Kidney tubule cell (primary cell): ENCODE measurements at places on chromosomes 16 and 17.
A peak's percentile ranks its signal among the peaks of the same experiment; 100 is the strongest.

- peak; percentile 22 for DNase-seq
Measured at GRCh38 chr17:34542700-34543336, 36.6 kb upstream of the TMEM132E start.

GRCh38 chr17:80097127-80097621 is 4.2 kb upstream of the GAA start:
- no peak for DNase-seq

DNA sequence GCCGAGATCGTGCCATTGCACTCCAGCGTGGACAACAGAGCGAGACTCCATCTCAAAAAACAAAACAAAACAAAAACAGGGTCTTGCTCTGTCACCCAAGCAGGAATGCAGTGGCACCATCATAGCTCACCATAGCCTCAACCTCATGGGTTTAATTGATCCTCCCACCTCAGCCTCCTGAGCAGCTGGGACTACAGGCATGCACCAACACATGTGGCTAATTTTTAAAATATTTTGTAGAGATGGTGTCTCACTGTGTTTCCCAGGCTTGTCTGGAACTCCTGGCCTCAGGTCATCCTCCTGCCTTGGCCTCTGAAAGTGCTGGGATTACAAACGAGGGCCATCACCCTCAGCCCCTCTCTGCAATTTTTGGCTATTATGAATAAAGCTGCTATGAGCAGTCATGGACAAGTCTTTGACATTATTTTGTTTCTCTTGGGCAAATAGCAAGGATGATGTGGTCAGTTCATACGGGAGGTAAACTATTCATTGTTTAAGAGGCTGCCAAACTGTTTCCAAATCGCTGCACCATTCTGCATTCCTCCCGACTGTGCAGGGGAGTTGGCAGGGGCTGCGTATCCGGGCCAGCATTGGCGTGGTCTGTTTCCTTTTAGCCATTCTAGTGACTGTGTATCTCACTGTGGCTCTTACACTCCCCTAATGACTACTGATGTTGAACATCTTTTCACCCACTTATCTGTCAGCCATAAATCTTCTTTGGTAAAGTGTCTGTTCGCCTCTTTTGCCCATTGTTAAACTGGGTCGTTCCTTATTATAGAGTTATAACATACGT is 21.1 kb downstream of the EIF4A3 start:
- DNase-seq: peak; percentile 36

GRCh38 chr16:64269756-64270155 is 852.1 kb downstream of the CDH11 start:
- no peak for DNase-seq

- no peak for DNase-seq
Measured at GRCh38 chr17:50356418-50356817, 10.5 kb downstream of the XYLT2 start.

DNA sequence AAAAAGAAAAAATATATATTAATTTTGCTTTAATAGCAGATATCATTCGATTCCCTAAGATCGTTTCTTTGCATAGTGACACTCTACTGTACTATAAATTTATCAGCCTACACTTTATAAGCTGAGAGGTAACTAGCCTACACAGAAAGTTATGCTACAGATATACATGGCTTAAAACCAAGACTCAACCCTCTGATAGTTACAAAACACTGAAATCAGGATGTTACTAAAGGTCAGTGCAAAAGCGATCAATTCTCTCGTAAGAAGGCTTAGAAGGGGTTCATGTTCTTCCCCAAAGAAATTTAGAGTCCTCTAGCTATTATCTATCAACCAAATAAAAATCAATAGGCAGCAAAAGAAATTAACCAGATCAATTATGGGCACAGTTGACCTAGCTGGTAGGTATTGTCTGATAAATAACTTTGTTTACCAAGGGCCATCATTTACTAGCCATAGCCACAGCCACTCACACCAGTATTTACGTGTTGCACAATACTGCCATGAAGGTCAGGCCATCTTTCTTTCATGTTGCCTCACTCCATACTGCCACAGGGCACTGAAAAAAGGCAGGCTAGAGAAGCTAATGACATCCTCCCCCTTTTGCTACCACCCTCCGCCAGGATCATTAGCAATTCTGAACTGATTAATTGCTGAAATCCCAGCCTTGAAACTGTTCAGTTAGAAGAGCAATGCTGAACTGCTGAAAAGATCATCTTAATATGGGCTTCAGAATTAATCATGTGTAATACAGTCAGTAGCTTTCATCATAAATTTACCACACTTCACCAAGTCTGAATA is 43.7 kb downstream of the RND2 start:
- no peak for DNase-seq

DNA sequence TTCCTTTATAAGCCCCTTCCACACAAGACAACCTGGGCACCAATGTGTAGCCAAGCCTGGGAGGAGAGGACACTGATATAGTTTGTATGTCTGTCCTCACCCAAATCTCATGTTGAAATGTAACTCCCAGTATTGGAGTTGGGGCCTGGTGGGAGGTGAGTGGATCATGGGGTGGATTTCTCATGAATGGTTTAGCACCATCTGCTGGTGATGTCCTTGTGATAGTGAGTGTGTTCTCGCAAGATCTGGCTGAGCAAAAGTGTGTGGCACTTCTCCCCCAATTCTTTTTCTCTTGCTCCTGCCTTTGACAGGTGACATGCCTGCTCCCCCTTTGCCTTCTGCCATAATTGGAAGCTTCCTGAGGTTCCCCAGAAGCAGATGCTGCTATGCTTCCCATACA is 135.8 kb downstream of the USP31 start:
- DNase-seq: no peak

DNA sequence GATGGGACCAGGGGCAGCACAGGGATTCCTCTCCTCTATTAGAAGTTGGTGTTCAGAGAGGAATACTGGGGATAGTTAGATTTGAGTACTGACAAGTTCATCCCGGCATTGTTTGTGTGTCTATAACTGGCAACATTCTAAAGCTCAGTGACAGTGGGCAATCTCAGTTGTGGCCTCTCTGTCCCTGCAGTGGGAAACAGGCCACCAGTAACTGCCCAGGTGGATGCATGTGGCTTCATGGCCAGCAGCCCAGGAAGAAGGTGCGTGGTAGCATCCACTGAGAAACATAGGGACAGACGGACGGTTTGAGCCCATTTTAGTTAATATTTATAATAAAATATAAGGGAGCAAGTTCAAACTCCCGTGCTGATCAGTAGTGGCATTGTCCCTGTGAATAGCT is 51.5 kb downstream of the B9D1 start:
- DNase-seq: no peak

DNA sequence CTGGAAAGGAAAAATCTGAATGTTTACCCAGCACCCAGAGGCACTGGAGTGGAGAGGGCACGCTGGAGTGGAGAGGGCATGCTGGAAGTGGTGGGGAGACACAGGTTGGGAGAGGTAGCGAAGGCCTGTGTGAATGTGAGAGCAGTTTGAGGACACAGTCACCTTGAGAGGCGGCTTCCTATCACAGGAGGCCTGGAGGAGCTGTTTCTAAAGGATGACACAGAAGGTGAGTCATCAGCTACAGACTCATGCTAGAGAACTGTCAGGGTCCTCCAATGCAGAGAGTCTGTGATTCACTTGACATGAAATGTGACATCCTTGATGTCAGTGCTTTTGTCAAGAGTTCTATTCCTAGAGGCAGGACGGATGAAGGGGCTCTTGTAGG is 13.8 kb downstream of the CTRL start:
- peak; percentile 92 for DNase-seq

- DNase-seq: no peak
Measured at GRCh38 chr16:88402551-88403240, 19.9 kb downstream of the ZNF469 start.

- DNase-seq: no peak
Measured at GRCh38 chr16:11503566-11503965, 83.2 kb downstream of the LITAF start.

- no peak for DNase-seq
Measured at GRCh38 chr16:30416624-30417528, 9.5 kb downstream of the ZNF771 start.

- no peak for DNase-seq
Measured at GRCh38 chr17:40909755-40910154, 24.7 kb upstream of the KRT20 start.

- DNase-seq: no peak
Measured at GRCh38 chr17:42704837-42705494, 22.6 kb downstream of the CNTNAP1 start.

DNA sequence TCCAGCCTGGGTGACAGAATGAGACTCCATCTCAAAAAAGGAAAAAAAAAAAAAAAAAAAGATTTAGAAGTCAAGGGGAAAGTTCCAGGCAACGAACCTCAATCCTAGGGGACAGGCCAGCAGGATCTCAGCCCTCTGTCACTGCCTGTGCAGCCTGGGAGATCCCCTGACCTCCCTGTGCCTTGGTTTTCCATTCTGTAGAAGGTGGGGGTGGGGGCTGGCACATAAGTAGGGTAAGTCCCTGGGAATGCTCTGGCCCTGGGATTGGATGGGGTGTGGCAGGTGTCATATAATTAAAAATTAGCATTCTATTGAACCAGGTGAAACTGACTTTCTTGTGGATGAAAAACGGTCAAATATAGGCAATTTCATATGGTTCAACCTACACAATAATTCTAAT is 90.5 kb downstream of the C16orf78 start:
- no peak for DNase-seq

DNA sequence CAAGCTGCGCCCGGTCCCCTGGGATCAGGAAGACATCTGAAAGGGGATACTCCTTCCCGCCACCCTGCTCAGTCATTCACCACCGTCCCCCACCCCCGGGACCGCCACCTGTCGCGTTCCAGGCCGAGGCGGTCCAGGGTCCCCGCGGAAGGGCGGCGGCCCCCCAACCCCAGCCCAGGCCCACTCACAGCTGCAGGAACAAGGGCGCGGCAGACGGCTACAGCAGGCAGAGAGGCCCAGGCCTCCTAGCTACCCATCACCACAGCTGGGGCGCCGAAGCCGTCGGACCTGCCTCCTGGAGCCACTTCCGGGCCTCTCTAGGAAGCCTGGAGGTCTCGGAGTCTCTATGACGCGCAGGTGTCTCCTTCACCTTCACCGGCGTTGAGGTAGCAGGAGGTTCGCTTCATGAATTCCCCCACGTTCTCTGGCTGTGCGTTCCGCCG is at the start of gene SDR42E1:
Gene SDR42E1, minus strand, starts transcription at position 272 of the 443 bp plus-strand sequence. CDS start 10,612 bp downstream, outside the sequence.
- peak; percentile 82 for DNase-seq

- no peak for DNase-seq
Measured at GRCh38 chr17:55040611-55041010, 72.0 kb downstream of the STXBP4 start.

DNA sequence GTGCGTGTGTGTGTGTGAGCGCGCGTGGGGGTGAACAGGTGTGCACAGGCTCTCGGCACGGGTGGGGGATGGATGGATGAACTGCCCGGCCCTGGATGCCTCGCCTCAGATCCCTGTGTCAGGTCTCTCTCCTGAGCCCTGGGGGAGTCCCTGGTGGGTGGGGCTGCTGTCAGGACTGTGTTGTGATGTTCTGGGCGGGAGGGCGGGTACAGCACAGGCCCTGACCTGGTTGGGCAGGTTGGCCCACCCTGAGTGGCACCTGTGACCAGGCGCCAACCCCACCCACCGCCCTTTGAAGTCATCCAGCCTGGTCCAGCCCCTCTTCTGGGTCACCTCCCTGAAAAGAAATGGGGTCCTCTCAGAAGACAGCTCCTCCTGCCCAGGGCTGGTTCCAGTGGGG is 41.6 kb upstream of the TAC4 start:
- DNase-seq: no peak

GRCh38 chr16:80752541-80752940 is 51.9 kb downstream of the CDYL2 start:
- DNase-seq: peak; percentile 30

DNA sequence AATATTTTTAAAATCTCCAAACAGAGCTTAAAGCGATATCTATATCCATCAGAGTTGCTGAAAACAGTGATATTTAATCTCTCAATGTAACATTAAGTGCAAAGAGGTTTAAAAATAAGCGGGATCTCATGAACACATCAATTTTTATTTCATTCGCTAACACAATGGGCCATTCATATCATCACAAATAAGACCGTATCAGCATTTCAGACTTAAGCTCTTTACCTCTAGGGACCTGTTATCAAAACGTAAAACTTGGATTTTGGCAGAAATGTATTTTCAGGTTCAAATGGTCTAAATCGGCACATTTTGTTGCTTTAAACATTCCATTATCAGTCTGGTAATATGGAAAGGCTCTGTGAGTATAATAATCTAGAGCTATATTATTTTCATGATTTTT is 77.9 kb downstream of the TOX3 start:
- no peak for DNase-seq

GRCh38 chr16:81480606-81481206 is 36.1 kb downstream of the CMIP start:
- DNase-seq: no peak

DNA sequence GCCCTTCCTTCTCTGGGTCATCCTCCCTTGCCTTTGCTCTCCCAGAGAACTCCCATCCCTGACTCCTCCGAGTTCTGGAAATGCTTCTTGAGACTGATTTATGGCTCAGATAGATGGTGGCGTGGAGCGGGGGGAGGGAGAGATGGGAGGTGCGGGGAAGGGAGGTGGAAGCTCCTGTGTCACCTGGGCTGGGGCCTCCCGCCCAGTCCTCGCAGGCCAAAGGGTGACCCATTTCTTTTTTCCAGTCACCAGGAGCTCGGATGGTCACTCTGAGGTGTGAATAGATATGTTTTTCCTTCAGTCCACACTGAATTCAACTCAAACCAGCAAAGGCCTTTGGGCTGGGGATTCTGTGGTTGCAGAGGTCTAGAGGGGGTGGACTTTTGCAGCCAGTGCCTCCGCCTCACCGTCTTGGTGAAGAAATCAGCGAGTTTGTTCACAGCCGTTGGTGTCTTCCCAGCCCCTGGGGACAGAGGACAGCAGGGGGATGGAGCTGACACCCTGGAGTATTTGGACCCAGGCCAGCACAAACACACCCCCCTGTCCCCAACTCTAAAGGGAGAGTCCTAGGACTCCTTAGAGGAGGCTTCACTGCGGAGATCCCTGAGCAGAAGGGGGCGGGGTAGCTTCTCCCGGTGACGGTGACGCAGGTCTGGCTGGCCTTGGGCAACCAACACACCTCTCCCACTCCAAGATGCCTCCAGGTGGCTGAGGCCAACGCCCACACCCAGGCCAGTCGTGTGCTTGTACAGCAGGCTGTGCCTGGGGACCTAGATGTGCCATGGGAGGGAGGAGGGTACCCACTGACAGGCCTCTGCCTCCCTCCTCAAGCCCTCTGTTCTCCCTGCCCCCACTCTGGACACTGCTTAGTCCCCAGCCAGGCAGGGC is 80.6 kb downstream of the AMFR start:
- DNase-seq: no peak

DNA sequence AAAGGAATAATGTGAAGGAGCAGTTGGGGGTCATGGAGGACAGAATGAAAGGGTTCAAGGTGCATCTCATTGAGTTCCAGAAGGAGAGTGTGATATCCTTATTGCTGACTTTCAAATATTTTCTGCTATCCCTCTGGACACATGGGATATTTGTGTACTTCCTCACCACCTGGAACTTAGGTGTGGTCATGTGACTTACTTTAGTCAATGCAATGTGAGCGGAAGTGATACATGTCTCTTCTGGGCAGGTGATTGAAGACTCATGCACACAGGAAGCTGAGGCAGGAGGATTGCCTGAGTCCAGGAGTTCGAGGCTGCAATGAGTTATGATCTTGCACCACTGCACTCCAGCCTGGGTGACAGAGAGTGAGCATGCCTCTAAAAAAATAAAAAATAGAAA is 36.7 kb upstream of the TANC2 start:
- peak; percentile 45 for DNase-seq

GRCh38 chr16:57156351-57156703 is 29.5 kb downstream of the PSME3IP1 start:
- no peak for DNase-seq

GRCh38 chr17:30956764-30957374 is 14.0 kb upstream of the RNF135 start:
- DNase-seq: no peak
